NCI-H187 (cell line): ENCODE measurements at places on chromosomes 5 and 9.

DNA sequence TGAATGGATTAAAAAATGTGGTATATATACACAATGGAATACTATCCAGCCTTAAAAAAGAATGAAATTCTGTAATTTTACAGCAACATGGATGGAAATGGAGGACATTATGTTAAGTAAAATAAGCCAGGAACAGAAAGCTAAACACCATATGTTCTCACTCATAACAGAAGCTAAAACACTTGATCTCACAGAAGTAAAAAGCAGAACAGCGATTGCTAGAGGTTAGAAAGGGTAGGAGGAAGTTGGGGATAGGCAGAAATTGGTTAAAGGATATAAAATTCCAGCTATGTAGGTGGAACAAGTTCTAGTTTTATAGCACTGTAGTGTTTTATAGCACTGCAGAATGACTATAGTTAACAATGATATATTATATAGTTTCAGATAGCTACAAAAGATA is 15.8 kb downstream of the MARCHF3 start:
- DNase-seq, result no peak

DNA sequence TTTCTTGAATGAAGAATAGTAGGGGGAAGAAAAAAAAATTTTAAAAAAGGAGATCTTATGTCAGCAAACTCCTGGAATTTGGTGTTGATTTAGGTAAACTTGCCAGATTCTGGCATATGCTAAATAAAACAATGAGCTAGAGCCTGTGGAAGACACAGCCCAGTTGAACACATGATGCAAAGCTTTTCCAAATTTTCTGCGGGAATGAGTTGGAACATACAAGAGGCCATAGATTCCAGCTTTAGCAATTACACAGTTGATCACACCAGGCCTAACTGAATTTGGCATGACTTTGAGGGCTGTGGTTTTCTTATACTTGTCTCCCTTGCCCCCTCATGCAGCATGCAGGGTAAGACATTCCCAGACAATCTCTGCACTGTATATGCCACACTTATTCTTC is 297.0 kb downstream of the SH3GL2 start:
- no peak for DNase-seq

GRCh38 chr9:105187781-105188180 is 56.7 kb upstream of the SLC44A1 start:
- no peak for DNase-seq

DNA sequence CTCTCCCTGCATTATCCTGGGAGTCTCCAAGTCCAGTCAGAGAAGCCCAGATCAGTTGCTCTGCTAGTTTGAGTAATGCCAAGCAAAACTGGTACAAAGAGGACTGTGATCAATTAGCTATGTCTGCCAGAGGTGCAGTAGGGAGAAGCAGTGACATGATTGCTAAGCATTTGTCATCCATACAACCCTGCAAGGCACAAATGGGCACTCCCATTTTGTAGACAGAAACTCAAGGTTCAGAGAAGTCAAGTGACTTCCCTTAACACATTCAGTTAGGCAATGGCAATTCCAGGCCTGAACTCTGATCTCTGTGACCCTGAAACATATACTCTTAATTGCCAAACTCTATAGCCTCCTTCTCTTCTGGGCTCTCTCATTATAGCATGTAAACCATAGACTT is 34.0 kb downstream of the NDST1 start:
- DNase-seq, result no peak

- DNase-seq, result no peak
Measured at GRCh38 chr5:42970636-42971559, 69.2 kb downstream of the ANXA2R start.

- no peak for DNase-seq
Measured at GRCh38 chr9:110620726-110621125, 41.2 kb upstream of the SVEP1 start.

DNA sequence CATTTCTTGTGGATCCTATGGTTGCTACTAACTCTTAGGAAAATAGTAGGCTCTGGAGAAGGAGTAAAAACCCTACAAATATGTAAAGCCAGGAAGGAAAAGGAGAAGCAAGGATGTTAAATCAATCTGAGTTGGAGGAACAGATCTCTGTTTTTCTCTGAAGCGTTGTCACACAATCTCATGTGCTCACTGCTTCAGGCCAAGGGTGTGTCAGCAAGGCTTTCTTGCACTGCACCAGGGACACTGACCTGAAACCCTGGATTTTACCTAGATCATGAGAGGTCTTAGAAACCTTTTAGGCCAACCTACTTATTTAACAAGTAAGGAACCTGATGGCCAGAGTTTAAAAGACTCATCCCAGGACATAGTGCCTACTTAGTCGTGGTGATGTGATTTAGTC is 12.5 kb upstream of the AGXT2 start:
- DNase-seq, result no peak

GRCh38 chr5:134432677-134433359 is 21.1 kb upstream of the CDKN2AIPNL start:
- DNase-seq, result no peak

DNA sequence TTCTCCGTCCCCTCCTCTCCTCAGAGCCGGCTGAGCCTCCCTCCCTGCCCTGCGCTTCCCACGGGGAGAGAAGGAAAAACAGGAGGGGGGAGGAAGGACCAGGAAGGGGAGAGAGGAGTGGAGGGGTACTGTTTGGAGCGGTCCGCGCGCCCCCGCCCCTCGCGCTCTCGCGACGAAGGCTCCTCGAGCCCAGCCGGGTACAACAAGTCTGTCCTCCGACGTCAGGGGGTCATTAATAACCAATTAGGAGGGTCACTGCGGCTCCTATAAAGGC is 480 bp upstream of the PRDM12 start:
- DNase-seq, result no peak

DNA sequence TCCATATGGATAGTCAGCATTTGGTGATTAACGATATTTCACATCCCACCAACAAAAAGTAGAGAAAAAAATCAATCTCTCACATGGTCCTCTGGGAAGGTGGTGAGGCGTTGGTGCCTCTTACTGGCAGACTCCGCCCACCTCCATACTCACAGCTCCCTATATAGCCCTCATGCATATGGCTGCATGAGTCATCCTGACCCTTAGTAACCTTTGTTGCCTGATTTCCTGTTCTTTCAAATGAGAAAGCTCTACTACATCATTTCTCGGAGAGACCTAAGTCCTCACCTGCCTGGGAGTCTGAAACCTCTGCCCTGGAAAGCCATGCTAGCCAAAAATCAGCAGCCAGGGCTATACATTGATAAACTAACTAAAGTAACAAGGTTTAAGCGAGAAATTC is 33.3 kb upstream of the ABCA1 start:
- DNase-seq, result no peak

GRCh38 chr9:94985649-94986048 is 259.1 kb downstream of the AOPEP start:
- no peak for DNase-seq
